ENCODE measurements at places on chromosomes 3 and 15.

DNA sequence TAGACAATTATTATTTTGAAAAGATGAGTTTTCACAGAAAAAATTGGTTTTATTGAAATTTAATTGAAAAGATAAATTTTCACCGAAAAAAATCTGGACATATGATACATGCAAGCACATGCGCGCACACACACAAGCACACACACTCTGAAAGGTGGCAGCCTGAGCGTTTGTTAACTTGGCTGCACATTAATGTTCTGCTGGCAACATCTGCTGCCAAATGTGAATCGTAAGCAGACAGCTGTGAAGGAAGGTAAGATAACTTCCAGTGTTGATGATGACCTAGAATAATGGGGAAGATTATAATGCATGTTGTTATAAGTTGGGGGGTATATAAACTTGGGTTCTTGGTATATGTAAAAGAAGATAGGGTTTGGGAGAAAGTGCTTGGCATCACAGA is 18.4 kb upstream of the CMTM7 start:
- no peak for DNase-seq

DNA sequence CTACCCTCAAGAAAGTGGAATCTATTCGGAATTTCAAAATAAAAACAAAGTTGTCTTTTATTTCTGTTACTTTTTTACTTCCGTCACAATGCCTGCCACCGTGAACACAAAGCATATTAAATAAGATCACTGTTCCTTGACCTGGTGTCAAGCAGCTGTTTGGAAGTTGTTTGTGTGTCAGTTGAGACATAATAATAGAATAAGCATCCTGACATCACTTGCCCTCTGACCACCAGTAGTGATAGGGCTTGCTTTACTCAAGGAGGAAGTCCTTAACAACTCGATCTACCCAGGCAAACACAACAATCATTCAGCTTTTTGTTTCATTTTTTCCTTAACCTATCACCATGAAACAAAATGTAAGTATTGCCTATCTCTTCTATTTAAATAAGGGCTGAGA is 454.4 kb upstream of the RASGRP1 start:
- DNase-seq, result no peak

GRCh38 chr3:14329842-14330241 is 72.6 kb upstream of the SLC6A6 start:
- DNase-seq, result no peak

DNA sequence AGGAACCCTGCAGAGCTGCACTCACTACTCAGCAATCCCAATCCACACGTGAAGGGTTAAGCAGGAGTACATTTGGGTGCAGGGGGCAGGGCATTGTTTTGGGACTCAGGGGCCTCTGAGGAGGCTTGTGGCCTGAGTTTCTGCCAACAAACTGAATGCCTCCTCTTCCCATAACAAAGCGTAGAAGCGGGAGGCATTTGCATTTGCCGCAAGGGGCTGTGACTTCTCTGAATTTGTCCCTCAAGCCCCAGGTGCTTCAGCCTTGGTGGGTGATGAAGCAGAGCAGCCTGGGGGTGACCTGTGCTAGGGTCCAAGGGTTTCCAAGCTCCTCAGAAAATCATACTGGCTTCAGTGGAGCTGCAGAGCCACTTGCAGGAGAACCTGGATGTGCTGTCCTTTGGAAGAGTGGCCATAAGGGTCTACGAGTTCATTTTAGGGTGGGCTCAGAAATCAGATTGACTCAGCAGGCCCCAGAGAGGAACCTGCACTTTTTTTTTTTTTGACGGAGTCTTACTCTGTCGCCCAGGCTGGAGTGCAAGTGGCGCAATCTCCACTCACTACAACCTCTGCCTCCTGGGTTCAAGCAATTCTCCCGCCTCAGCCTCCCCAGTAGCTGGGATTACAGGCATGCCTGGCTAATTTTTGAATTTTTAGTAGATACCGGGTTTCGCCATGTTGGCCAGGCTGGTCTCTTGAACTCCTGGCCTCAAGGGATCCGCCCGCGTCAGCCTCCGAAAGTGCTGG is 1.4 kb upstream of the RPSA start:
- DNase-seq, result no peak

- DNase-seq, result no peak
Measured at GRCh38 chr15:23671481-23671880, 15.6 kb downstream of the NDN start.

- DNase-seq, result no peak
Measured at GRCh38 chr3:79019137-79019923, 748.5 kb downstream of the ROBO1 start.

DNA sequence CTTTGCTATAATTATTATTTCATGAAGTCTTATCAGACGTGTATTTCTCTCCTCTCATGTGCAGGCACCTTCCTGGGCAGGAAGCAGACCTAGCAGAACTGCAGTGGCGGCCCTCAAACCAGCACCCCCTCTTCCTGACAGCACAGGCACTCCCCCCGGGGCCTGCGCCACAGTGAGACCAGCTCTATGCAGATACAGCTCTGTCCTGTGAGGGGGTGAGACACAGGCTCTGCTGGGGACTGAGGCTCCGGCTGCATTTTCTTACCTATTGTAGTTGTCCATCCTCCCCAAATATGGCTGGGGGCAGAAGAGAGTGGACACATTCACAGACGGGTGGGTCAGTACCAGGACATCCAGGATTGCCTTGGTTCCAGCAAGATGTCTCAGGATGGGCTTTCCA is 5.0 kb downstream of the CISH start:
- DNase-seq, result no peak

GRCh38 chr3:139358841-139359562 is 15.2 kb downstream of the MRPS22 start:
- DNase-seq, result no peak

DNA sequence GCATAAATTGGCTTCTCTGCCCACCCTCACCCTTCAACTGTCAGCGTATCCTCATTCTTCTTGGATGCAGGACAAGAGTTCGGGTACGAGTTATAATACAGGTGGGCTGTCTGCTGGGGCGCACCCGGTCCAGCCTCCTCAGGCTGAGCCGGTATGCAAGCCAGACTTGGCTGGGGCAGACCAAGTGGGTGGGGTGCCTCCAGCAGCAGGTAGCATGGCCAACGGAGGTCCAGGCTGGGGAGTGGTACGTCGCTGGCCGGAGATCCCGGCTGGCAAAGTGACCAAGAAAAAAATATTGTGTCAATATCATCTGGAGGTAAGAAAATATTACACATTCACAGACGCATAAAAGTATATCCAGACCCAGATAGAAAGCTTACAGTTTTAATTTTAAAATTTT is 45.6 kb downstream of the GATM start:
- DNase-seq, result no peak

- no peak for DNase-seq
Measured at GRCh38 chr15:51185213-51186159, 90.8 kb upstream of the TNFAIP8L3 start.

GRCh38 chr3:171841620-171842000 is 1.5 kb upstream of the TMEM212 start:
- no peak for DNase-seq

- no peak for DNase-seq
Measured at GRCh38 chr3:64685331-64685799, 2.4 kb downstream of the ADAMTS9 start.

DNA sequence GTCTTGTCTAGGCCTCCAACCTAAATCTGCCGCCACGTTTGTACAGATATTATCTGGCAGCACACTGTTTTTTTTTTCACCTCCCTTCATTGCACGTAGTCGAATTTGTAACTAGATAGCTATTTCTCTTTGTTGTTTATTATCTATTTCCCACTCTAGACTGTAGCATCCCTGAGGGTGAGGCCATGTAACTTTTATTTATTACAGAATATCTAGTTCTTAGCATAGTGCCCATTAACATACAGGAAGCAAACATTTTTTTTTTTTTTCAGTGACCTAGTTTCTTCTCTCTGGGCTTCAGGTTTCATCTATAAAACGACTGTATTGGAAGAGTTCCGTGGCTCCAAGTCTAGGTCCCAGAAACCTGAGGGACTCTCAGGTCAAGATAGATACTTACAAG is 354.3 kb downstream of the FGF12 start:
- DNase-seq, result no peak

DNA sequence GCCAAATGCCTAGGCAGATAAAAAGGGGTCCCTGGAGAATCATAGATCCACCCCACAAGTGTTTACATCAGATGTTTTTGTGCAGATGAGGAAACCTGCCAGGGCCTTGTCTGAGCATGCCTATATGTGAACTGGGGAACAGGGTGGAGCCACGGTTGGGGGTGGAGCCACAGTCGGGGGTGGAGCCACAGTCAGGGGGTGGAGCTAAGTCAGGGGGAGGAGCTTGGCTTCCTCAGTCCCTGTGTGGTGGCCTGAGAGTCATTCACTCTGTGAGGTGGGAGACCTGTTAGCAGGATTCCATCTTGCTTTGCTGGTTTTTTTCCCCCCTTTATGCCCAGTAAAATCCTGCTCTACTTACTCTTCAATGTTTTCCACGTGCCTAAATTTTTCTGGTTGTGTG is 57.8 kb upstream of the TGFBR2 start:
- DNase-seq, result no peak

Data from activated CD8-positive, alpha-beta memory T cell treated with anti-CD3 and anti-CD28 coated beads for 4 hours (primary cell).